T-cell (primary cell): ENCODE measurements at places on chromosomes 12 and 14. TPM values are rescaled to one million over a fixed set of nuclear protein-coding genes. Genes with fewer than 3 reads are reported as not detected.

EXOC3L4 gene
- total RNA-seq: not detected

RNASE13 gene
- total RNA-seq: not detected

OR6S1 gene
- total RNA-seq: not detected

TMEM229B gene
- total RNA-seq: 32.3 TPM

CCDC196 gene
- not detected for total RNA-seq

ADAM20 gene
- total RNA-seq: 1.4 TPM

PLEKHA5 gene
- total RNA-seq: 11.0 TPM

A2M gene
- 6.5 TPM for total RNA-seq

TMPRSS12 gene
- total RNA-seq: not detected

APOF gene
- total RNA-seq: not detected

ATF7 gene
- total RNA-seq: 18.9 TPM

TRIAP1 gene
- 23.0 TPM for total RNA-seq

REM2 gene
- 4.5 TPM for total RNA-seq

FITM1 gene
- 3.2 TPM for total RNA-seq

SSTR1 gene
- total RNA-seq: not detected

GRCh38 chr12:95004610-95005009, 1.1 kb upstream of the NDUFA12 start:
- no peak for DNase-seq

GRCh38 chr12:51920046-51920445, 12.7 kb downstream of the ACVRL1 start:
- no peak for DNase-seq

GRCh38 chr12:112846619-112847018, 55.1 kb downstream of the RPH3A start:
- DNase-seq: no peak

GRCh38 chr12:70243510-70244371, 508 bp downstream of the CNOT2 start:
- peak; percentile 77 for DNase-seq

DNA sequence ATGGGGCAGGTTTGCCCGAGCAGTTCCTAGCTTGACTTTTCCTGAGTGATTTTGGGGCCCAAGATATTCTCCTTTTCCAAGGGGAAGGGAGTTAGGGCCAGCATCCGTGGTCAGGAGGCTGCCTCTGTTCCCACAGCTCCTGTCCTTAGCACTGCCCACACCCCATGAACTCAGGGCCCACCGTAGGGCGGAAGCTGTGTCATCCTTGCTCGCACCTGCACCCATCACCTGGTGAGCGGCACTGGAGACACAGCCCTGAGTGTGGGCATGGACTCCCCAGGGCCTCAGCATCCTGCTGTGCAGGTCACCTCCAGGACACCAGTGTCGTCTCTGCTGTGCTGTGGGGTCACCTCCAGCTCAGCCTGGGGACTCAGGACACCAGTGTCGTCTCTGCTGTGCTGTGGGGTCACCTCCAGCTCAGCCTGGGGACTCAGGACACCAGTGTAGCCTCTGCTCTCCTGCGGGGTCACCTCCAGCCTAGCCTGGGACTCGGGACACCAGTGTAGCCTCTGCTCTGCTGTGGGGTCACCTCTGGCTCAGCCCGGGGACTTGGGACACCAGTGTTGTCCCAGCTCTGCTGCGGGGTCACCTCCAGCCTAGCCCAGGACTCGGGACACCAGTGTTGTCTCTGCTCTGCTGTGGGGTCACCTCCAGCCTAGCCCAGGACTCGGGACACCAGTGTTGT, 322.9 kb downstream of the ADGRD1 start:
- DNase-seq: no peak

DNA sequence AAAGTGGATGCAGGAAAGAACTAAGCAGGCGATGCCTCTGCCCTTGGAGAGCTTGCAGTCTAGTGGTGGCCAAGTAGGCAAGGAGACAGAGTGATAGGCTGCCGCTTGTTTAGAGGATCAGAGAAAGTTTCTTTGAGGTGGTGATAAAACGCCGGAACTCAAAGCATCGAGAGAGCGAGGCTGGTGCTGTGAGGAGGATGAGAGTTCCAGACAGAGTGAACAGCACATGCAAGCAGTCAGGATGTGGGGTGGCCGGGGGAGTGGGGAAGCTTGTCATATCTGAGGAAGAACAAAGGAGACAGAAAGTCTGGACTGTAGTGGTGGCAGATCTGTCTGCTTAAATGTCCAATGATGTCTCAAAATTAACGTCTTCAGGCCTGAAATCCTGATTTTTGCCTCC, 319.7 kb downstream of the SNAPC1 start:
- DNase-seq: peak; percentile 24

- DNase-seq: no peak
Observed at GRCh38 chr12:31035967-31036665, 37.5 kb upstream of the DDX11 start.

GRCh38 chr14:99786511-99786989, 6.7 kb upstream of the EML1 start:
- no peak for DNase-seq

- no peak for DNase-seq
Observed at GRCh38 chr14:102209224-102209966, 69.7 kb downstream of the WDR20 start.

DNA sequence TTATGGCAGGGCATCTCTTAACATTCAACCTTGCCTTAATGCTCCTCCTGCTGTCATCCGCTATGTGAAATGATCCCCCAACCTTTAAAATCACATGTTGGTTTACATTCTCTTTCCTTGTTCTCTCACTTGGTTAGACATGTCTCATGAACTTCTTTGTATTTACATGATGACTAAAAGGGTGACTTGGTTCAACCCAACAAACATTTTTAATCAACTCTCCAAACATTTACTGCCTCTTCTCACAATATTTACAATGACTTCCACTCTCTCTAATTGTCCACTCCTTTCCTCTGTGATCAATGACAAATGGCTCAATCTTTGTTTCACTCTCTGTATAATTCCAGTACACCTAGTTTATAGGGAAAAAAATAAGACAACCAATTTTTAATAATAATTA, 506.1 kb downstream of the NELL2 start:
- DNase-seq: no peak

DNA sequence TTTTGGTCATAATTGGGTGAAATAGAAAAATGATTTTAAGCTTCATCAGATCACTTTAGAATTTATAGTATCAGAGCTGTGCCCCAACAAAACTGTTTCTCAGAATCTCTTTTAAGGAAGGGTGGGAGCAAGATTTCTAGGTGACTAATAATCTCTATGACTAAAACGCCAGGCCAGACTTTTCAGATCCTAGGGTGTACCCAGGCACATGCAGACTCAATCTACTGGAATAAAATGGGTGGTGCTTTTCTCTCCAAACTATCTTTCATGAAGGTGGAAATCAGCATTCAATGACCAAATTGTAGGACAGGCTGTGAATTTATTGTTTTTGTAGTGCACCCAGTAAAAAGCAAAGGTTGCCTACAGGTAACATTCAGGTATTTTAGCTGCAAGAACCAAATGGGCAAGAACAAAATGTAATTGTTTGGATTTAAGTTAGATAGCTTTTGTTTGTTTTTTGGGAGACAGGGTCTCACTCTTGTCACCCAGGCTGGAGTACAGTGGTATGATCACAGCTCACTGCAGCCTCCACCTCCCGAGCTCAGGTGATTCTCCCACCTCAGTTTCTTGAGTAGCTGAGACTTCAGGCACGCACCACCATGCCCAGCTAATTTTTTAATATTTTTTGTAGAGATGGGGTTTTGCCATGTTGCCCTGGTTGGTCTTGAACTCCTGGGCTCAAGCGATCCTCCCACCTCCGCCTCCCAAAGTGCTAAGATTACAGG, 49.5 kb downstream of the PPP2R5C start:
- no peak for DNase-seq

DNA sequence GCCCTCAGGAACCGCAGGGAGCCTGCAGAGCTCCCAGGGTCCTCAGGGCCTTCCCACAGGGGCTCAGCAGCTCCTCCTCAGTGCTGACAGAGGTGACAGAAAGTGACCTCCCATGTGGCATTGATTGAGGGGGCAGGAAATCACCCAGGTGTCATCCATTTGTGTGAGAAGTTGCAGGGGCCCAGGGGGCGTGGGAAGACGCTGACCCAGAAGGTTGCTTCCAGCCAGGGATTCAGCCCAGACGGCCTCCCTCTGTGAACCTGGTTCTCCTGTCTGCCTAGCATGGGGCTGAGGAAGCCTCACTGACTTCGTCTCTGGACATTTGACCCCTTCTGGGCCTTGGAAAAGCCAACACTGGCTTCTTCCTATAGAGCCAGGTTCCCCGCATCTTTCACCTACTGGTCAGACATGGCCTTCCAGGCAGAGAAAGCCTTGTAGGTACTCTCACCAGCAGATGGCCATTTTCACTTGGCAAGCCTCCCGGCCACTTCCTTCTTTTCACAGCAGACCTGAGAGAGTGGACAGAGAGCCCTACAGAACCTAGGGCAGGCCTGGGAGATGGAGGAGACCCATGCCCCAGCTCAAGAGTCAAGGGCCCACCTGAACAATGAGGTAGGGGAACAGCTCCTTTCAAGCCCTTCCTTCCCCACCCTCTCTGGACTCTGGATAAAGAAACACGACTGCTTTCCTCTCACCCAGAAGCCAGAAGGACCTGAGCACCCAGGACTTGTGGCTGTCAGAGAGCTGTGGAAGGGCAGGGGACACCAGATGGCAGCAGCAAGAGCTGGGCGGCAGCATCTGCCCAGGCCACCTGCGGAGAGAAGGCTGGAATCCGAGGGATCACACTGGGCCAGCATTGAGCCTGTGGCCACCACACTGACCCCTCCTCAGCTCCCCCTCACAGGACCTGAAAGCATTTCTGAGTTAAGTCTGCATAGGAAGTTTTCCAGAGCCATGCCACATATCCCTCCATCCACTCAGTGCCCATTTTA, 377.8 kb downstream of the DPF3 start:
- DNase-seq: no peak

DNA sequence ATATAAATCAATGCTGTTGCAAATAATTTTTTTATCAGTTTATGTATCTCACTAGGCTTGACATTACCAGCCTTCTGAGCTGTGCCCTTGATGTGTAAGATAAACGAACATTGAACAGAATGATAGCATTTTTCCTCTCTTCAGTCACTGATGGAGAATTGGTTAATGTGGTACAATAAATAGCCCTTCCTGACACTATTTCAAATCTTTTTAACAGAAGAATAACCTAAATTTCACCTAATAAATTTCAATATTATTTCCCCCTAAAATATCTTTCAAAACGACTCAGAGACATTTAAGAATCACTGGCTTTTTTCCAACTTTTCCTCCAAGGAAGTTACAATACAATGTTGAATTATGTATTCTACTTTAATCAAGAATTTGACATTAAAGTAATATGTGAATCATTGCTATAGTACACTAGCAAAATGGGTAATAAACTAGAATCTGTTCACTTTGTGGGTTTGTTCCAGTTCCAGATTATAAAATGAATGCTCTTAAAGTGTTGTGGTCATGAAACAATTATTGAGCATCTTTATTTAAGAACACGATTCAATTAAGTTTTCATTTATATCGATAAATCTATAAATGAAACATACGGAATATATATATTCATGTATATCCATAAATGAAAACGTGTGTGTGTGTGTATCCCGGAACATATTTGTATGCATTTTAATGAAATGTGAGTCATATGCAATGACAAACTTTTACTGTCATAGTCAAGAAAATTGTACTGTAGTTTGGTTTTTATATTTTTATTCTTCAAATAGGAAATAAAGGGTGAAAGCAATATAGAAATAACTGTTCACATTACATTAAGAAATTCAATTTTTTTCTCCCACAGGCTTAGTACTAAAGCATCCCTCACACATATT, 2.5 kb upstream of the ATP2B1 start:
- DNase-seq: no peak

DNA sequence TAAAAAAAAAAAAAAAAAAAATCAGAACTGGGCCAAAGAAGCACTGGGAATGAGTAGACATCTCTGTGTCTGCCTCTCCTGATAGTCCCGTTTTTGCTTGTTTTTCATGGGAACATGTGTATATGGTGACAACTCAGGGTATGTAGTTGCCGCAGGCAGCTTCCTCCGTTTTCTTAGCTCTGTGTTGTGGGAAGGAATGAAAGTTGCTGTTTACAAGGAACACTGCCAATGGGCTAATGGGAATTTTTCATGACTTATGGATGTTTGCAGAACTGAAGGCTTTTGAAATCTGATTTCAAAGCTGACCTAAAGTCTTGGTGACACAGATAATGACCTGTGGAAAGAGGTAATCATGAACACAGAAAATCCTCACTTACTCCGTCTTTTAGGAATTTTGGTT, 146.4 kb upstream of the BTG1 start:
- no peak for DNase-seq

DNA sequence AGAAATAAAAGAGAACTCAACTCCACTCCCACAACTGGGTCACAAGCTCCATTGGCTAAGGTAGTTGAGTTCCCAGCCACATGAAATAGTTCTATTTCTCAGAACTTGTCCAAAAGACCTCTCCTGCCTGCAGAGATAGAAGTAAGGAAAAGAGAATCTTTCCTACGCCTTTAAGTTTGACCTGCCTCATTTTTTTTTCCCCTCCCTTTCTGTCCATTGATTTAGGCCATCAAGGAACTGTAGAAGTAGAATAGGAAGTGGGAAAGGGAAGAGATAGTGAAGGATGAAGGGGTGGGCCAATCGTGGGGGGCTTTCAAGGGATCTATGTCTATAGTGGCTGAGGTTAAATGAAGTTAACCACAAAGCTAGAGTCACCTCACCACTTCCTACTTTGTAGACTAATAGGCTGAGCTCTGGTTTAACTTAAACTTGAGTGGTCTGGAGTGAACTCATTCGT, 13.9 kb upstream of the NUDT4 start:
- no peak for DNase-seq

DNA sequence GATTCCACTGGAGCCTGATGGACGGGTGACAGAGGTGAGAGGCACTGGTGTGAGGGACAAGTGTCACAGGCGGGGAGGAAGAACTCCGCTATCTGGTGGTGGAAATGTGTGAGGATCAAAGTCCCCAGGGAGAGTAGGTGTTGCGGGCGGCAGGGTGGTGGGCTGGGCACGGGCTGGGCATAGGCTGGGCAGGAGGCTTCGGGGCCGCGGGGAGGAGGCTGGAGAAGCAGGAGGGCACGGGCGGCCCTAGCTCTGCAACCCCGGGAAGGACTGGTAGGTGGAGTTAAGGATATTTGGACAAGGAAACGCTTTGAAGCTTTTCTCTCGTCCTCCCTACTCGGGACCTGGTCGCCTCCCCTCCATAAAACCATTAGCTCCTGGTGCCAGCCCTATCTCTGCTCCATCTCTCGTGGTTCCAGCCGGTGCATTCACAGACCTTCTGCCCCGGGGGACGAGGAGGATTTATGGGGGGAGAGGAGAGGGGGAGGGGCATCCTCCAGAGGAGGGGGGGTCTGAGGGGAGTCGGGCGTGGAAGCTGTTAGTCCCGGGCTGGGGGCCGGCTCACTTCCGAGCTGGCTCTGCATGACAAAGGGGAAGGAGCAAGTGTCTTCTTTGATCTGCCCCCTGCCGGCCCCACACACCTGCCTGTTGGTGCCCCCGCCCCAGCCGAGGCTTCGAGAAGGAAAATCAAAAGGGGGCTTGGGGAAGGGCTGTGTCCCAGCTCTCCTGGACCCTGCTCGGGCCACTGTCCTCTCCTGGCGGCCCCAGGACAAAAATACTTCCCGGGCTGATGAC, 504 bp downstream of the WNT5B start:
- DNase-seq: no peak

- no peak for DNase-seq
Observed at GRCh38 chr12:3311027-3311402, 180.0 kb upstream of the PRMT8 start.

GRCh38 chr14:101624536-101624935, 63.2 kb downstream of the DIO3 start:
- no peak for DNase-seq

- DNase-seq: no peak
Observed at GRCh38 chr12:1927751-1928351, 9.4 kb upstream of the CACNA2D4 start.

- DNase-seq: no peak
Observed at GRCh38 chr14:62133776-62134550, 371.7 kb downstream of the SNAPC1 start.

- DNase-seq: no peak
Observed at GRCh38 chr14:87990682-87991081, 2.3 kb downstream of the GALC start.
